Trophoblast cell (in vitro differentiated cells and primary cell): ENCODE measurements at places on chromosomes 3 and 15.

- no peaks in the 10 kb centered on the region for H3K4me1 ChIP-seq
- no peak overlapping the region for H3K4me3 ChIP-seq
- H3K27me3 ChIP-seq: no peaks in the 10 kb centered on the region
- no peak for DNase-seq
- H3K27ac ChIP-seq: no peak overlapping the region
- no peaks in the 10 kb centered on the region for H3K36me3 ChIP-seq
Observed at GRCh38 chr3:85003479-85003878, 44.7 kb downstream of the CADM2 start.

GRCh38 chr3:23071296-23071695 lies 131.8 kb upstream of the UBE2E2 start:
- peaks cover 5% of the 10 kb centered on the region for H3K4me1 ChIP-seq
- no peaks in the 10 kb centered on the region for H3K36me3 ChIP-seq
- no peak for DNase-seq
- no peak overlapping the region for H3K4me3 ChIP-seq

DNA sequence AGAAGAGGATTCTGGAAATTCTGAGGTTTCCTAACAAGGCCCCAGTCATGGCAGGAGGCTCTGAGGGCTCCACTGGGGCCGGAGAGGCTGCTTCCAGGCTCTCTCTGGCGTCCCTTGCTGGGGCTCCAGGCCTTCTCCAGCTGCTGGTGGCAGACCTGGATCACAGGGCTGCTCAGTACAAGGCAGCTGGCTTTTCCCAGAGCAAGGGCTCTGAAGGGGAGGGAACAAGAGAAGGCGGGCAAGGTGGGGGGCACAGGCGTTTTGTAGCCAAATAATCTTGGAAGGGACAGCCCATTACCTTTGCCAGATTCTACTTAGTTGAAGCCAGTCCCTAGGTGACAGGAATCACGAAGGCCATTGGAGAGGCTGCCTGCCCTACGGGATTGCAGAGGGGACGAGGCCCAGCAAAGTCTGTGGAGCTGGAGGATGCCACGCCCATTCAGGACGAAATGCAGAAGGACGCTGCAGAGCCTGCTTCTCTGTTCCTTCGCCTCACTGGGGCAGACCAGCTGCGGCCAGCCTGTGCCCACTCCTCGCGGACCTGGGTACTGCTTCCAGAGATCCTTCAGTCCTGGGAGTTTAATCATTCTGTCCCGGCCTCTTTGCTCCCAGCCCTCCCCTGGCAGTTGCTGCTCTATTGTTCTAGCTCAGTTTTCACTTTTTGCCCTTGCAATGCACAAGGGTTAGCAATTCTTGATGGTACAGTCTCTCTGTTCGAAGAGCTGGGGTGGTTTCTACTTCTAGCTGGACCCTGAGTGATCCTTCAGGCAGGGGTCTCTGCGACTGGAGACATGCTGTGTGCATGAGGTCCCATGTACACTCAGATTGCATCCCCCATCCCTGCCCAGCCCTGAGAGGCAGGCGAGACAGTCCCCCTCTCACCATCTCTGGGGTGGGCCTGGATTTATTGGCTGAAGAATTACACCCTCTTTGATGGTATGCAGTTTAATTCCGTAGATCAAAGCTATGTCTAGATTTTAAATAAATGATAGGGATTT lies 149.3 kb upstream of the MEF2A start:
- DNase-seq: no peak
- no peak overlapping the region for H3K27ac ChIP-seq
- peaks cover 11% of the 10 kb centered on the region for H3K4me1 ChIP-seq
- H3K4me3 ChIP-seq: no peak overlapping the region

DNA sequence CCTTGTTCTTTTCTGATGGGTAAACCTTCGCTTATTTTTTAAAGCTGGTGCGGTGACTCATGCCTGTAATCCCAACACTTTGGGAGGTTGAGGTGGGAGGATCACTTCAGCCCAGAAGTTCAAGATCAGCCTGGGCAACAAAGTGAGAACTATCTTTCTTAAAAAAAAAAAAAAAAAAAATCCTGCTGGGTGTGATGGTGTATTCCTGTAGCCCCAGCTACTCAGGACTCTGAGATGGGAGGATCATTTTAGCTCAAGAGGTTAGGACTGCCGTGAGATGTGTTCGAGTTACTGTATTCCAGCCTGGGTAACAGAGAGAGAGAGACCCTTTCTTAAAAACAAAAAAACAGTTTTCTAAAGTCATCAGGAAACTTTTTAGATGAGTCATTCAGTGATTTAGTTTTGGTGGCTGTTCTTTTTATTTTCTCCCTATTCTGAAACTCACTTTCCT lies 37.7 kb downstream of the SLMAP start:
- DNase-seq: no peak
- no peaks in the 10 kb centered on the region for H3K27me3 ChIP-seq
- H3K4me1 ChIP-seq: no peaks in the 10 kb centered on the region
- no peak overlapping the region for H3K4me3 ChIP-seq

- H3K4me1 ChIP-seq: no peaks in the 10 kb centered on the region
- H3K27ac ChIP-seq: no peak overlapping the region
- no peaks in the 10 kb centered on the region for H3K27me3 ChIP-seq
- H3K36me3 ChIP-seq: no peaks in the 10 kb centered on the region
- DNase-seq: no peak
Observed at GRCh38 chr3:105593315-105593714, 226.6 kb downstream of the ALCAM start.

DNA sequence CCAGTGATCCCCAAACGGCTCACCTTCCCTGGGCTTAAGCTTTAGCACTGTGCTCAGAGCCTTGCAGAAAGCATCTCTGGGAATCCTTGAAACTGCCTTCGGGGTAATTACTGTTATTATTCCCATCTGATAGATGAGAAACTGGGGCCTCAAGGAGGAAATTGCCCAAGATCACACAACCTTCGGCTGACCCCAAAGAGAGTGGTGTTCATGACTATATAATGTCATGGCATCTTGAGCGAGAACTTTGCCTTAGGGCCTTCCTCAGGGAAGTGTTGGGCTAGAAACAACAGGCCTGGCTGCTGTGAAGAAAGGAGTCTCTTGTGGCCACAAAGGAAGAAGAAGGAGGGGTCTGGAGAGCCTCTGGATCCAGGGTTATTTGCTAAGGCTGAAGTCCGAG lies 388.7 kb upstream of the CFAP20DC start:
- peaks cover 2% of the 10 kb centered on the region for H3K4me1 ChIP-seq
- DNase-seq: no peak
- H3K27me3 ChIP-seq: no peaks in the 10 kb centered on the region
- no peak overlapping the region for H3K27ac ChIP-seq

- H3K27ac ChIP-seq: no peak overlapping the region
- no peaks in the 10 kb centered on the region for H3K27me3 ChIP-seq
- no peak for DNase-seq
- peaks cover 6% of the 10 kb centered on the region for H3K4me1 ChIP-seq
- H3K4me3 ChIP-seq: no peak overlapping the region
Observed at GRCh38 chr3:135989242-135989641, 23.7 kb downstream of the PPP2R3A start.

DNA sequence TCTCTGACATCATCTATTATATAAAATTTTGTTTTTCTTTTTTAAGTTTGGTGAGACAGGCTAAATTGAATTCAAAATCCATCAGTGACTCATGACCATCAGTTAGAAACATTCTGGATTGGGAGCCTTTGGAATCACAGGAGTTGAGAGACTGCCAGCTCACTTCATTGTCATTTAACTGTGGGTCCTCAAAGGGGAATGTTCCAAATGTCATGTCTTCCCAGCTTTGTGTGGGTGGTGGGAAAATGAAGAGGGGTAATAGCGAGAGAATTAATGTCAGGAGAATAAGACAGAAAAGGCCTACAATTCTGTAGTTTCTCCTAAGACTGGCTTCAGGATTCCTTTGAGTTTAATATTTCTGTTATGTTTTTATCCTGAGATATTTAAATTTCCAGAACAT lies 1051.9 kb downstream of the FHIT start:
- no peak overlapping the region for H3K27ac ChIP-seq
- DNase-seq: no peak
- H3K27me3 ChIP-seq: no peaks in the 10 kb centered on the region
- H3K36me3 ChIP-seq: no peaks in the 10 kb centered on the region
- no peak overlapping the region for H3K4me3 ChIP-seq

- no peaks in the 10 kb centered on the region for H3K27me3 ChIP-seq
- no peaks in the 10 kb centered on the region for H3K36me3 ChIP-seq
- no peak for DNase-seq
- no peak overlapping the region for H3K27ac ChIP-seq
Observed at GRCh38 chr3:103693831-103694230, 1259.0 kb downstream of the ZPLD1 start.

DNA sequence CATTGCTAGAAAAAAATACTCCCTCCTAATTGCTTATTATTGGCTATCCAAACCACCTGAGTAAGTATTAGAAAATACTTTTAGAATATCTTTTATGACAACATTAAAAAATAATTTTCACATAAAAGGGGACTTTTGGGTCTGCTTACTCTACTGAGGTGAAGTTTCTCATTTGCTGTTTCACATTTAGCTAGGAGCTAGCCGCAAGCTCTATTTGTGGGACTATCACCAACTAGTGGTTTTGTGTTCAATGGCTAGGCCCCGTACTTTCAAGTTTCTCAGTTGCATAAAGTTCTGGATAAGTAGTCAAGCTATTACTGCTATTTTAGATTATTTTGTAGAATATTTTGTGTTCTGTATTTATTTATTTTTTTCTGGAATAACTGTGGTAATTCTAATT lies 244.2 kb upstream of the SLITRK3 start:
- H3K27ac ChIP-seq: no peak overlapping the region
- H3K4me1 ChIP-seq: no peaks in the 10 kb centered on the region
- no peaks in the 10 kb centered on the region for H3K27me3 ChIP-seq

DNA sequence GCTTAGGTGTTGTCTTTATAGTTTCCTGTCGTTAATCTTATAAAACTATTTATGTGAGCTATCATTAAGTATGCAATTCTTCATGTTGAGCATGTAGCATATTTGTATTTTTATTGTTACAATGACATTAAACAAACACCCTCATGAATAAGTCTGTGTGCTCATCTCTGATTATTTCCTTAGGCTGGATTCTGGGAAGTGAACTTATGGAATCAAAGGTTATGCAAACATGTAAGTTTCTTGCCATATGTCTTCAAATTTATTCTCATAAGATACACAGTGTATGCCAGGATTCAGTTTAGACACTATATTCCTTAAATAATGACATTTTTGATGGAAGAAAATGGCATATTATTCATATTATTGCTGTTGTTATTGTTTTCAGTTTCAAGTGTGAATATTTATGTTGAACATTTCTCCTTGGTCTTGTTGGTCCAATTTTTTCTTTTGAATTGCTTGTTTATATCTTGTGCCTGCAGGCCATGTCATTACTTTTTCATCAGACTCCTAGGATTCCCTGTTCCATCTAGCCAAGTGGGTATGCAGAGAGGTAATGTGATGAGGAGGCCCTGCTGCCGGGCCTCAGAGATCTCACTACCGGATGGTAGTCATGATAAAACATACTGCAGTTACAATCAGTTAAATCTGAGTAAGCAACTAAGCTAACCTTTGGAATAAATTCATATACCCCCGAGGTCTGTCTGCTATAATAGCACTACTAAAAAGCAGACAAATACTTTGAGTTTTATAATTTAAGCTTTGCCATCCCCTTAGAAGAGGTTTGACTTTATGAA lies 684.3 kb upstream of the SGO1 start:
- no peak overlapping the region for H3K27ac ChIP-seq
- no peaks in the 10 kb centered on the region for H3K4me1 ChIP-seq
- H3K36me3 ChIP-seq: no peaks in the 10 kb centered on the region
- H3K27me3 ChIP-seq: no peaks in the 10 kb centered on the region

DNA sequence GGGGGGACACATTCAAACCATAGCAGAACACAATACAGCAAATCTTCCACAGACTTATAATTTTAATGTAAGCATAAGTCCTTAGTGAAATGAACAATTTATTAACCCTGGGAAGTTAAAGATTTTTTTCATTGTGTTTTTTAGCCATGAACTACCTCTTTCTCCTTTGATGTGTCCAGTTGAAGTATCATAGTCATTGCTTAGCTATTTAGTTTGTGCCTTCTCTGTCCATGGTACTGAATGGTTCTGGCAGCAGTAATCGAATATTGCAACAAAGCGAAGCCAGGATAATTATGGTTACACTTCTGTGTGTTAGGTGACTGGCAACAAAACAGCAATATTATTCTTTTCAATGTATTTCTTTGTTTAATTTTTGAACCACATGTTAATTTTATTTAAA lies 403.0 kb upstream of the ONECUT1 start:
- no peaks in the 10 kb centered on the region for H3K36me3 ChIP-seq
- no peaks in the 10 kb centered on the region for H3K27me3 ChIP-seq
- H3K4me1 ChIP-seq: no peaks in the 10 kb centered on the region
- no peak for DNase-seq

- peaks cover 4% of the 10 kb centered on the region for H3K4me1 ChIP-seq
- no peak for DNase-seq
- no peaks in the 10 kb centered on the region for H3K36me3 ChIP-seq
- no peaks in the 10 kb centered on the region for H3K27me3 ChIP-seq
Observed at GRCh38 chr15:39494462-39494861, 86.4 kb upstream of the THBS1 start.

DNA sequence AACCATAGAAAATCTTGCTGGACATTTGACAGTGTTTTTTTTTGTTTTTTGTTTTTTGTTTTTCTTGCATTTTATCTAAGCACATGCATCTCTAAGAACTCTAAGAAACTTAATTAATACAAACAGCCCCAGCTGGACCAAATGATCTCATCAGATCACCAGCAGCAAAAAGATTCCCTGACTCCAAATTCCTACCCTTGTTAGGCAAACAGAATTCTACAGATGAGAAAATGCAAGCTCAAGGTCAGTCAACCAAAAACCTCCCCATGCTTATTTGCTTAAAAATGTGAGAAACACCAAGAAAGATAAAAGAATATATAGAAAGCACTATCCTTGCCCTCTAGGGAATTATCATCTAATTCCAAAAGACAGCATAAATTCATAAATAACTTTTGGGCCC lies 65.4 kb downstream of the FOXP1 start:
- H3K27ac ChIP-seq: no peak overlapping the region
- DNase-seq: no peak
- H3K27me3 ChIP-seq: no peaks in the 10 kb centered on the region
- H3K4me3 ChIP-seq: no peak overlapping the region
- H3K4me1 ChIP-seq: peaks cover 14% of the 10 kb centered on the region

- no peaks in the 10 kb centered on the region for H3K27me3 ChIP-seq
- peaks cover 2% of the 10 kb centered on the region for H3K36me3 ChIP-seq
- DNase-seq: no peak
- no peak overlapping the region for H3K27ac ChIP-seq
- H3K4me3 ChIP-seq: no peak overlapping the region
Observed at GRCh38 chr15:38325648-38325990, 73.0 kb downstream of the SPRED1 start.

- H3K27me3 ChIP-seq: no peaks in the 10 kb centered on the region
- no peaks in the 10 kb centered on the region for H3K36me3 ChIP-seq
- no peak overlapping the region for H3K27ac ChIP-seq
- H3K4me3 ChIP-seq: no peak overlapping the region
- no peak for DNase-seq
- H3K4me1 ChIP-seq: no peaks in the 10 kb centered on the region
Observed at GRCh38 chr15:39859636-39860035, 60.4 kb downstream of the GPR176 start.

- no peak overlapping the region for H3K27ac ChIP-seq
- no peak for DNase-seq
- peaks cover 47% of the 10 kb centered on the region for H3K27me3 ChIP-seq
- H3K36me3 ChIP-seq: no peaks in the 10 kb centered on the region
Observed at GRCh38 chr15:41505776-41506175, 7.9 kb downstream of the LTK start.

- H3K4me3 ChIP-seq: no peak overlapping the region
- H3K4me1 ChIP-seq: no peaks in the 10 kb centered on the region
- H3K27ac ChIP-seq: no peak overlapping the region
- no peak for DNase-seq
- no peaks in the 10 kb centered on the region for H3K27me3 ChIP-seq
- H3K36me3 ChIP-seq: peaks cover 9% of the 10 kb centered on the region
Observed at GRCh38 chr3:129106866-129107565, 14.6 kb downstream of the RAB43 start.
